ENCODE measurements at places on chromosomes 4 and X. TPM values are rescaled to one million over a fixed set of nuclear protein-coding genes. Genes with fewer than 3 reads are reported as not detected.

SCD5 gene
- total RNA-seq, result 23.6 TPM

TMEM154 gene
- 0.63 TPM for total RNA-seq

NEXMIF gene
- total RNA-seq, result not detected

PABPC1L2A gene
- total RNA-seq, result not detected

STATH gene
- total RNA-seq, result not detected

CFAP97 gene
- total RNA-seq, result 25.0 TPM

PPP1R2C gene
- not detected for total RNA-seq

ENPP6 gene
- under 0.01 TPM for total RNA-seq

DCHS2 gene
- total RNA-seq, result 5.3 TPM

PPP4R3C gene
- total RNA-seq, result not detected

HPGD gene
- total RNA-seq, result not detected

GDPD2 gene
- not detected for total RNA-seq

TLR3 gene
- 0.51 TPM for total RNA-seq

TMEM255A gene
- not detected for total RNA-seq

SLC38A5 gene
- 6.4 TPM for total RNA-seq

COX7B2 gene
- not detected for total RNA-seq

TMEM156 gene
- total RNA-seq, result 0.39 TPM

BEX1 gene
- total RNA-seq, result not detected

CYSLTR1 gene
- under 0.01 TPM for total RNA-seq

GPRASP3 gene
- 4.7 TPM for total RNA-seq

CT45A2 gene
- total RNA-seq, result not detected
